Skin of body (tissue), 3 donors: ENCODE measurements at places on chromosomes 7 and 10. TPM values are rescaled to one million over a fixed set of nuclear protein-coding genes. Genes with fewer than 3 reads are reported as not detected.

MORN4 gene
- 5.4 TPM for total RNA-seq

ATP6V0A4 gene
- total RNA-seq: 4.1 TPM

AKR1D1 gene
- not detected for total RNA-seq

SHTN1 gene
- total RNA-seq: 13.1 TPM

RPP30 gene
- total RNA-seq: 45.2 TPM

MRLN gene
- 15.7 TPM for total RNA-seq

KCNMA1 gene
- total RNA-seq: 11.7 TPM

ATOH7 gene
- not detected for total RNA-seq

SNCG gene
- 7.1 TPM for total RNA-seq

HKDC1 gene
- total RNA-seq: 0.10 TPM

TAS2R5 gene
- 2.8 TPM for total RNA-seq

PPP1R3A gene
- 14.4 TPM for total RNA-seq

TMEM229A gene
- not detected for total RNA-seq

NODAL gene
- not detected for total RNA-seq

PLXDC2 gene
- total RNA-seq: 63.2 TPM

HOXA2 gene
- total RNA-seq: 0.89 TPM

ARHGAP22 gene
- total RNA-seq: 1.1 TPM

COX19 gene
- total RNA-seq: 13.3 TPM

GRID1 gene
- 2.7 TPM for total RNA-seq

PFKP gene
- total RNA-seq: 14.1 TPM

ZNF488 gene
- total RNA-seq: 0.10 TPM

H2BK1 gene
- not detected for total RNA-seq

FZD1 gene
- 15.9 TPM for total RNA-seq

PON3 gene
- 11.2 TPM for total RNA-seq

LRRC18 gene
- total RNA-seq: 0.39 TPM

HPSE2 gene
- 3.1 TPM for total RNA-seq

SLC16A9 gene
- total RNA-seq: 6.5 TPM

IGF2BP3 gene
- 44.8 TPM for total RNA-seq

SLC26A5 gene
- 0.20 TPM for total RNA-seq

PALD1 gene
- 8.6 TPM for total RNA-seq

FOXI2 gene
- total RNA-seq: 0.20 TPM

ANXA8 gene
- total RNA-seq: 4.6 TPM

UPK3B gene
- 1.7 TPM for total RNA-seq

SLC25A13 gene
- 15.7 TPM for total RNA-seq

ZNF398 gene
- total RNA-seq: 10.8 TPM

OR13A1 gene
- 0.10 TPM for total RNA-seq

TMEM106B gene
- total RNA-seq: 33.6 TPM

SPAG6 gene
- total RNA-seq: not detected

STOX1 gene
- 5.7 TPM for total RNA-seq

PTN gene
- 20.8 TPM for total RNA-seq

MPP7 gene
- total RNA-seq: 15.9 TPM

PON1 gene
- 0.10 TPM for total RNA-seq

STEAP1 gene
- total RNA-seq: 16.3 TPM

LIPM gene
- 17.1 TPM for total RNA-seq

GET4 gene
- 23.7 TPM for total RNA-seq

GLUD1 gene
- 134 TPM for total RNA-seq

SRRT gene
- total RNA-seq: 42.6 TPM

CLCN1 gene
- 0.20 TPM for total RNA-seq

C10orf143 gene
- 1.4 TPM for total RNA-seq

C10orf105 gene
- total RNA-seq: under 0.01 TPM

TAC1 gene
- total RNA-seq: 3.8 TPM

CYP2C19 gene
- 0.69 TPM for total RNA-seq

TAS2R41 gene
- total RNA-seq: not detected

DNAH11 gene
- 0.89 TPM for total RNA-seq

NRF1 gene
- total RNA-seq: 16.0 TPM

EFCAB10 gene
- total RNA-seq: not detected
